ENCODE measurements at places on chromosomes 7 and 10.

GRCh38 chr7:155962191-155962967 lies 150.1 kb upstream of the SHH start:
- peak; percentile 0 for DNase-seq

DNA sequence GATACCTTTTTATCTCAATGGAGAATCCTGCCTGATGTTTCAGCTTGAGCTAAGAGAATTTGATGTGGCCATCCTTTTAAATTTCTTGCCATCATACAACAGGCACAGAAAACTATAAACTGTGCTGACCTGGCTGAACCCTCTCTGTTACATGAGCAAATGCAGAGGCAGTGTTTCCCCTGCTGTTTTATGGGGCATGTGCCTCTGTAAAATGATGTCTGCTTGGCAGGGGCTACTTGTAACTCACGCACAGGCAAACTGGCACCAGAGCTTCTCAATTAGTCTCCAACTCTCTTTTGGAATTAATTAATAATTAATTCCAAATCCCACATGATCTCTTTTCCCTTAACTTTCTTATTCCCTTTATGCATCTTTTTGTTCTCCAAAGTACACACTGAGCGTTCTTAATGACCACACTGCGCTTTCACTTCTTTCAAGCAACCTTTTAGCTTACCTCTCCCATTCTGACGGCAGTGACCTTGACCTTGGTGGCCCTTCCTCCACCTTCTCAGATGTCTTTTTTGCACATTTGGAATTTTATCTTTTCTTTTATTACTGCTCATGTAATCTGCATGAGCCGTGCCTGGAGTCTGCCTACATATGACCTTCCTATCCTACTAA lies 334.0 kb downstream of the PLXNA4 start:
- DNase-seq = no peak

GRCh38 chr10:75957314-75958120 lies 526.1 kb downstream of the LRMDA start:
- peak; percentile 59 for DNase-seq

- DNase-seq = no peak
Observed at GRCh38 chr10:118167056-118167700, 120.4 kb upstream of the RAB11FIP2 start.

GRCh38 chr10:114306116-114306973 lies 67.3 kb downstream of the VWA2 start:
- no peak for DNase-seq

- DNase-seq = no peak
Observed at GRCh38 chr10:821322-821721, 110.2 kb downstream of the LARP4B start.

- no peak for DNase-seq
Observed at GRCh38 chr7:155166673-155167370, 96.7 kb downstream of the HTR5A start.

GRCh38 chr10:105885495-105885894 lies 1244.4 kb downstream of the SORCS3 start:
- no peak for DNase-seq

DNA sequence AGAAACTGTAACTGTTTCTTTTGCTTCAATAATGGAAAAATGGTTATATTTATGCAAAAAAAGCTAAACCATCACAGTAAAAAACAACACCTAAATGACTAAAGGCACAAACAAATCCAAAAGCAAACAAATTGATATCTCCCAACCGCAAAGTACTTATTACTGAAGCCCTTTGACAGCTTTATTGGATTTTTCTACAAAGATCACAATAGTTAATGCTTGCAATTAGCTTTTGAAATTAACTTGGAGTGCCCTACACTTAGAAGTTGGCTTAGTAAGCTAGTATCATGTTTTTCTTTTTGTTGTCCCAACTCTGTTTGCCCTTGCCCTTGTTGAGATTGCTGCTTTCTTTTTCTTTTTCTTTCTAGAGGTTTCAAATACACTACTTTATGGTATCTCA lies 257.5 kb downstream of the INHBA start:
- DNase-seq = no peak

DNA sequence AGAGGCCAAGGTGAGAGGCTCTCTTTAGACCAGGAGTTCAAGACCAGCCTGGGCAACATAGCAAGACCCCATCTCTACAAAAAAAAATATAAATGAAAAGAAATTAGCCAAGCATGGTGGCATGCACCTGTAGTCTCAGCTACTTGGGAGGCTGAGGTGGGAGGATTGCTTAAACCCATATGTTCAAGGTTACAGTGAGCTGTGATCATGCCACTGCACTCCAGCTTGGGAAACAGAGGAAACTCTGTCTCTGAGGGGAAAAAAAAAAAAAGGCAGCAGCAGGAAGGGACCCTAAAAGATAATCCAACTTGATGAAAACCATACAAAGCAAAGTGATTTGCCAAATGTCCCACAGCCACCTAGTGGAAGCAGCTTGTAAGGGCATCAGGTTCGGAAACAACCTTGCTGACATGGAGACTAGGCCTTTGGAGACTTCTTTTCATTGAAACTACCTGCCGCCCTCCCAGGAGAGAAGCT lies 15.6 kb upstream of the PBLD start:
- DNase-seq = peak; percentile 53

- peak; percentile 10 for DNase-seq
Observed at GRCh38 chr7:38398725-38399321, 125.4 kb upstream of the TARP start.

DNA sequence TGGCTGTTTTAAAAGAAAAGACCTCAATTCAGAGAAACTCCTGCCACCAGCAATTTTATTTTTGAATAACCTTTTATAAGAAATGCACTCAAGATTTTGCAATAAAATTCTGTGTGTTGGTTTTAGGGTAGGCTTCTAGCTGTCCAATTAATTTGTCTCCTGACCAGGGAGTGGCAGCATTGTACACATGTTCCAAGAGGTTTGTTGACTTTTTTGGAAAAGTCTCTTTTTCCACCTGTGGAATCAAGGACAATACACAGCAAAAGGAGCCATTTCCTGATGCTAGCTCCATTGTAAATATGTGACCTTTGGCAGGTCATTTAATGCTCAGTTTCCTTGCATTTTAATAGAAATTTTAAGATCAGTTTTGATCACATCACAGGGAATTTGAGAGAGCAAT lies 1.8 kb downstream of the GIMAP5 start:
- DNase-seq = no peak

- no peak for DNase-seq
Observed at GRCh38 chr10:114933588-114933987, 4.4 kb upstream of the TRUB1 start.

- no peak for DNase-seq
Observed at GRCh38 chr7:113282875-113283274, 164.5 kb upstream of the SMIM30 start.

DNA sequence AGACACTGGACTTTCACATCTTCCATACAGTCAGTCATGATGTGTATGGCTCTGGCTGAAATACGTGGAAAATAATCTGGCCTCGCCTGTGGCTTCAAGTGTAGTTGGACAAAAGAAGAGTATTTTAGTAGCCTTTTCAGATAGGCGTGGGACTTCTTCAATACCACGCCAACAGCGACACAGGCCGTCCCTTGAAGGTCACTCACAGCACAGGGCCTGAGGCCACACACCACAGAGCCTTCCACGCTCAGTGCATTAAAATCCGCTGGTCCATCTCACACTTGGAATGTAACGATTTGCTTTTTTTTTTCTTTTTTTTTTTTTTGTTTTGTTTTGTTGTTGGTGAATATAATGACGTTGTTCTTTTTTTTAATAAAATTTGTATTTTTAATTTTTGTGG lies 51.8 kb upstream of the SUN1 start:
- no peak for DNase-seq

DNA sequence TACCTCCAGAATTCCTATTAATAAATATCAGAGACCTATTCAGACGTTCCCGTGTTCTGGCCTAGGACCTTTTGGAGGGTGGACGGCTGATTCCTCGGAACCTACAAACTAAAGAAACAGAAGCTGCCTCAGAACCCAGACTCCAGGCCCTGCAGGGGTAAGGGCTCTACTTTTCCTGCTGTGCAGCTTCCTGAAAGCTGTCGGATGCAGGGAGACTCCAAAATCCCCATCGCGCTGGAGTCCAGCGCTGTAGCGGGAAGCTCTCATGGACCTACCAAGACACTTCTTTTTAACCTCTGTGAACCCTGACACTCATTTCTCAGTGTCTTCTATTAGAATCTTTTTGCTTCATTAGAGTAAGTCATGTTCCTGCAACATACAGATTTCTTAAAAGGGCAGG lies 244.5 kb upstream of the PITRM1 start:
- DNase-seq = no peak

DNA sequence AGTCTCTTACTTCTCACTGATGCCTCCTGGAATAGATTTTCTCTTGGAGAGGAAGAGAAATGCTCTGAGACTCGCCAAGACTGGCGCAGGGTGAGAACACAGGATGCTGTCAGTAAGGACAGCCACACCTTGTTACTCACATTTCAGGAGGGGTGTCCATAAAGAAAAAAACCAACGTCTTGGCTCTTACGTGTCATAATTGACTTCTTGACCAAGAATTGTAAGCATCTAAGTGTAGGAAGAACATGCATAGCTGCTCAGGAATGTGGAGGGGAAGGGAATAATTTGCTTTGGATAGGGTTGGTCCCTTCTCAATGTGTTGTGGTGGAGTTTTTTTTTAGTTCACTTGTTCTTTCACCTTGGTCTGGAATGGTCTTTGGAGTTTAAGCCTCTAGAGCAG lies 43.8 kb upstream of the ZNF438 start:
- DNase-seq = no peak

GRCh38 chr7:17099083-17099973 lies 199.1 kb upstream of the AHR start:
- DNase-seq = no peak

DNA sequence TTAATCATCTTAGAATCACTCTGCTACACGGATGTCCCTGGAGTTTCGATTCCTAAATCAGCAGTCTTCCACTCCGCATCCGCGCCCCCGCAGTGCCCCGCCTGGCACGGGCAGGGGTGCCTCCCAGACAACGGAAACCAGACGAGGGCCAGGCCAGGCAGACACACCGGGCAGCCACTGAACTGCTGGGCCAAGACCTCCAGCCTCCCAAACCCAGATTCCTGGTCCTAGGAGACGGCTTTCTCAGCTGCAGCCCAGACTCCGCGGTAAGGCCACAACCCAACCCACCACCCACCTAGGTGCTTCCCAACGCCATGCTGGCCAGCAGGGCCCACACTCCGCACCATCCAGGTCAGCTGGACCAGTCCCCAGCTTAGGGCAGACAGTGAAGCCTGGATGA lies 33.2 kb downstream of the MAD1L1 start:
- no peak for DNase-seq

DNA sequence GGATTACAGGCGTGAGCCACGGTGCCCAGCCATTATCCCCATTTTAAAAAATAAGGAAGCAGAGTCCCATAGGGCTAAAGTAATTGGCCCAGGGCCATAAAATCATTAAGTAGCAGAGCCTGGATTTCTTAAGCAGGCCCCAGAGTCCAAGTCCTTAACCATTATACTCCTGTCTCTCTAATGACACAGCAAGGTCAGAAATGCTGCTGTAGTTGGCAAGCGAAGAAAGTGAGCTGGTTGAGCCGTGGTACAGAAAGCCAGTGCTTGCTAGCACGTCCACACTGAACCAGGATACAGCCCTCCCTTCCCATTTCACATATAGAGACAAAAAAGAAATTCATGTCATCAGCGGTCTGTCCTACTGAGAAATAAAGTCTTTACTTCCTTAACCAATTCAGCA lies 562.7 kb downstream of the GALNT17 start:
- no peak for DNase-seq

GRCh38 chr10:99981581-99982199 lies 28.1 kb downstream of the DNMBP start:
- no peak for DNase-seq

DNA sequence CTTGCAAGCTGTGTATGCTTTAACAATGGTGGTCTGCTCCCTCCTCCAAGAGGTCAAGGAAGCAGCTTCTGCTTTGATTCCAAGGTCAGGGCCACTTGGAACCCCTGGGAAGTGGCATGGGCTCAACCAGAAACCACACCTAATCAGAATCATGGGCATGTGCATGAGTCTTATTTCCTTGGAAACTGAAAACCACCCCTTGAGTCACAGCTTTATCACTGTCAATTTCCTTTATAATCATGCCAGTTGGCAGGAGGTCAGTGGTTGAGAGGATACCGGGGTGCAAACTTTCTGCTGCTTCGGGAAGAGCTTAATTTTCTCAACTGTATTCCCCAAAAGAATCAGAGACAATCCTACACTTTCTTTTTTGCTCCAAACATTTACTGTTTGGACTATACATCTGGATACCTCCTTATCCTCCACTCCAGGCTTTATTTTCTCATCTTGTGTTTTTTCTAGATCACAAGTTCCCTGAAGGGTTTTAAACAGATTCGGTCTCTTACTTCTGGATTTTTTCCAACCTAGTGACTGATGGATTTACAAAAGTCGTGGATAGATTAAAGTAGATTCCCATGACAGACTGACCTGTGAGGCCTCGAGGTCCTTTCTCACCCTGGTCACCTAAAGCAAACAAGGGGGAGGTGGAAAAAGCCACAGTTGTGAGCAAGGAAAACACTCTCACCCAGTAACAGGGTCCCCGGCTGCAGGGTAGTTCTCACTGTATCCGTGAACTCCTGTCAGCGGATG lies 36.0 kb downstream of the COL17A1 start:
- DNase-seq = no peak

- DNase-seq = peak; percentile 38
Observed at GRCh38 chr7:20417260-20417659, 86.6 kb downstream of the ITGB8 start.

GRCh38 chr10:15718694-15719048 lies 1.1 kb downstream of the ITGA8 start:
- no peak for DNase-seq

GRCh38 chr10:2881720-2882620 lies 185.4 kb upstream of the PFKP start:
- DNase-seq = no peak

DNA sequence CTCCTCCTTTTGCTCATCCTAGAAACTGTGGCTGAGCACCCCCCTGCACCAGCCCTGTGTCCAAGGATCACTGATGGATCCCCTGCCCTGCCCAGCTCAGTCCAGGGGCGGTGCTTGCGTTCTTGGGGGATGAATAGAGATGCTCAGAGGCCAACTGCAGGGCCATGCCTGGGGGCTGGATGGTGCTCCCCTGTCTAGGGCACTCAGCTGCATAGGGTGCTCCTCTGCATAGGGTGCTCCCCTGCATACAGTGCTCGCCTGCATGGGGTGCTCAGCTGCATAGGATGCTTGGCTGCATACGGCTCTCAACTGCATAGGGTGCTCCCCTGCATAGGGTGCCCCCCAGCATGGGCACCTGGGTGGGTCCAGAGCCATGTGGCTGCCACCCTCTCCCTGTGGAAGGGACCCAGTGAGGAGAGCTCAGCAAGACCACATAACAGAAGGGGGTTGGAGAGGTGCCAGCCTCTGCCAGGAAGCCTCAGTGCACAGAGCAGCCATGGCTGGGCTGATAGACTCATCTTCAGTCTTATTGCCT lies 95.0 kb downstream of the BMS1 start:
- no peak for DNase-seq

DNA sequence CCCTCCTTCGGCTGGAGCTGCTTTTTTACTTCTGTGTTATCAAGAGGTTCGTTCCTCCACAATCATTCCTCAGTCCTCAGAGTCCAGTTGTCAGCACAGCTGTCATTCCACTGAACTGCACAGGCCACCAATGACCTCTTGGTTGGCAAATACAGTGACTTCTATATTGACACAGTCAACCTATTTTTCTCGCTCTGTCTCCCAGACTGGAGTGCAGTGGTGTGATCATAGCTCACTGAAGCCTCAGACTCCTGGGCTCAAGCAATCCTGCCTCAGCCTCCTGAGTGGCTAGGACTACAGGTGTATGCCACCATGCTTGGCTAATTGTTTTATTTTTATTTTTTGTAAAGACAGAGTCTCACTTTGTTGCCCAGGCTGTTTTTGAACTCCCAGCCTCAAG lies 27.7 kb downstream of the CRCP start:
- DNase-seq = no peak

GRCh38 chr10:48658243-48658974 lies 26.3 kb upstream of the WDFY4 start:
- peak; percentile 35 for DNase-seq
